ENCODE measurements at places on chromosomes 1 and 21. TPM values are rescaled to one million over a fixed set of nuclear protein-coding genes. Genes with fewer than 3 reads are reported as not detected.
A peak's percentile ranks its signal among the peaks of the same experiment; 100 is the strongest.

DNA sequence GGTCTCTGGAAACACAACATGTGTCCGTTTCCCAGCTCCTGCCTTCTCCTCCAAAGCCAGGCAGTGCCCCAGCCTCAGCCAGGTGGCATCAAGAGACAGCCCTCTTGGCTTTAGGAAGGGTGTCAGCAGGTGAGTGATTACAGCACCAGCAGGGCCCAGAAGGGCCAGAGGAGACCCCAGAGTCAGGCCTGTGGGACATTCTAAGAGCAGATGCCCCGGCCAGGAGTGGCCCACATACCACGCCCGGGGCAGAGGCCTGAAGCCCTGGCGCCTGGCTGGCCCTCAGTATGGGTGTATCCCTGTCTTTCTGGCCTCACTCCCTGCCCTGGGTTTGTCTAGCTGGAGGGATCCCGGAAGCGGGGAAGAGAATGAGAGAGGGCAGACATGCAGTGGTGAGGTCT lies 109.2 kb downstream of the CASZ1 start:
- peaks cover 37% of the 10 kb centered on the region for H3K4me1 ChIP-seq
- H3K4me3 ChIP-seq = no peak overlapping the region
- peak overlapping the region; percentile 48 for H3K27ac ChIP-seq
- H3K27me3 ChIP-seq = no peaks in the 10 kb centered on the region
- no peak for DNase-seq

- no peaks in the 10 kb centered on the region for H3K4me1 ChIP-seq
- no peaks in the 10 kb centered on the region for H3K27me3 ChIP-seq
- no peak for DNase-seq
These were observed 89.4 kb downstream of the SDCCAG8 start for GRCh38 chr1:243345205-243345604.

The SELENBP1 gene
- 5.9 TPM for total RNA-seq

GRCh38 chr1:83508485-83509151 lies 490.3 kb downstream of the TTLL7 start:
- no peak overlapping the region for H3K4me3 ChIP-seq
- H3K36me3 ChIP-seq = no peaks in the 10 kb centered on the region
- H3K4me1 ChIP-seq = no peaks in the 10 kb centered on the region
- no peak overlapping the region for H3K27ac ChIP-seq
- no peaks in the 10 kb centered on the region for H3K27me3 ChIP-seq

DNA sequence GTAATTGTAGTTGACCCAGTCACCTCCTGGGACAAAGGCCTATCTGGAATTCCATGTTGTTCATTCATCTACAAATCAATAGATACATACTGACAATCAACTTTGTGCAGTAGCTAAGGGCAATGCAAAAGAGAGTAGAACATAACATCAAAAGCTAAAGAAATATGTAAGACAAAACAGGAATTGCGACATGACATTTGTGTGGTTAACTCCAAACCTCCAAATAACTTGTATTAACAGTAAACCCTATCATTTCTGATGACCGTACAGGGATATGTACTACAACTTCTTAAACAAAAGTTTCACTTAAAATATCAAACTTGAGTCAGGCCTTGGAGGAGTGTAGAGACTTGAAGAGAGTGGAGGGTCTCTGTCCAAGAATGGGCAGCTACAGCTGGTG lies 317.6 kb downstream of the SPATA17 start:
- no peaks in the 10 kb centered on the region for H3K27me3 ChIP-seq
- H3K4me1 ChIP-seq = no peaks in the 10 kb centered on the region
- H3K27ac ChIP-seq = no peak overlapping the region
- no peak overlapping the region for H3K4me3 ChIP-seq
- DNase-seq = no peak
- H3K36me3 ChIP-seq = no peaks in the 10 kb centered on the region

- H3K27ac ChIP-seq = no peak overlapping the region
- H3K36me3 ChIP-seq = no peaks in the 10 kb centered on the region
- H3K4me3 ChIP-seq = no peak overlapping the region
- no peaks in the 10 kb centered on the region for H3K4me1 ChIP-seq
These were observed 122.3 kb upstream of the ADAR start for GRCh38 chr1:154730259-154730658.

- no peaks in the 10 kb centered on the region for H3K36me3 ChIP-seq
- H3K4me1 ChIP-seq = no peaks in the 10 kb centered on the region
- H3K27me3 ChIP-seq = 0 out of 2 replicates have a peak, but pooled peaks cover 2% of the 10 kb centered on the region
- no peak overlapping the region for H3K4me3 ChIP-seq
These were observed 35.2 kb upstream of the RCSD1 start for GRCh38 chr1:167594822-167595221.

- H3K27ac ChIP-seq = no peak overlapping the region
- H3K36me3 ChIP-seq = no peaks in the 10 kb centered on the region
- DNase-seq = no peak
- H3K27me3 ChIP-seq = no peaks in the 10 kb centered on the region
- H3K4me1 ChIP-seq = no peaks in the 10 kb centered on the region
These were observed 104.1 kb downstream of the SIK1 start for GRCh38 chr21:43322805-43323204.

DNA sequence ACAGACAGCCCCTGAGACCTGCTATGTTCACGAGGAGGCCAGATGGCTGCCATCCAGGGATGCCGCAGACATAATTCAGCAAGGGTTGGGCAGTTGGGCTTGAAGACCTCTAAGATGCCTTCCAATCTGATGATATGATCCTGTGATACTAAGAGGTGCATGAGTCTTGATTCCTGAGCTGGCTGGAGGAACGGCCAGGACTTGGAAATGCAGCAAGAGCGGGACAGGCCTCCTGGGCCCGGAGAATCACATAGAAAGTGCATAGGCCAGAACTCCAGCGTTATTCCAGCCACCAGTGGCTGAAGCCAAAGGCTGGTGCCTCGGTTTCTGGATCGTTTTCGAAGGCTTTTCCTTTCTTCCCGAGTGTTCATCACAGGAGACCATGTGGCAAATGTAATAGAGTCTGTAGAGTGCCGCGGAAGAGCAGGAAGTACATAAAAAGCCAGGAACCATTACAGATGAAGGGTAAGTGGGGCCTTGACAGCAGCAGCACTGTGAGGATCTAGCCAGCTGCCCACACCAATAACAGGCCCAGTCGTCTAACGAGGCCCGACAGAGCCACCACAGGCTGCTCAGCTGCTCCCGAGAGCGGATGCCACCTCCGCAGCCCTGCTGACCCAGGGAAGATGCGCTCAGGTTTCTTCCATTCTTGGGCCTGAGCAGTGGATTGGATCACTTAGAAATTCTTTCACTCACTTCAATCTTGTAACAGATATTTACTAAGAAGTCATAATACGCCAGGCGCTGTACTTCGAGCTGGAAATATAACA lies 14.0 kb upstream of the LHX4 start:
- H3K36me3 ChIP-seq = no peaks in the 10 kb centered on the region
- DNase-seq = no peak
- H3K4me1 ChIP-seq = no peaks in the 10 kb centered on the region

- DNase-seq = no peak
- H3K4me3 ChIP-seq = no peak overlapping the region
- no peaks in the 10 kb centered on the region for H3K36me3 ChIP-seq
- no peaks in the 10 kb centered on the region for H3K4me1 ChIP-seq
These were observed 300.7 kb upstream of the SPAG17 start for GRCh38 chr1:118485757-118486156.

DNA sequence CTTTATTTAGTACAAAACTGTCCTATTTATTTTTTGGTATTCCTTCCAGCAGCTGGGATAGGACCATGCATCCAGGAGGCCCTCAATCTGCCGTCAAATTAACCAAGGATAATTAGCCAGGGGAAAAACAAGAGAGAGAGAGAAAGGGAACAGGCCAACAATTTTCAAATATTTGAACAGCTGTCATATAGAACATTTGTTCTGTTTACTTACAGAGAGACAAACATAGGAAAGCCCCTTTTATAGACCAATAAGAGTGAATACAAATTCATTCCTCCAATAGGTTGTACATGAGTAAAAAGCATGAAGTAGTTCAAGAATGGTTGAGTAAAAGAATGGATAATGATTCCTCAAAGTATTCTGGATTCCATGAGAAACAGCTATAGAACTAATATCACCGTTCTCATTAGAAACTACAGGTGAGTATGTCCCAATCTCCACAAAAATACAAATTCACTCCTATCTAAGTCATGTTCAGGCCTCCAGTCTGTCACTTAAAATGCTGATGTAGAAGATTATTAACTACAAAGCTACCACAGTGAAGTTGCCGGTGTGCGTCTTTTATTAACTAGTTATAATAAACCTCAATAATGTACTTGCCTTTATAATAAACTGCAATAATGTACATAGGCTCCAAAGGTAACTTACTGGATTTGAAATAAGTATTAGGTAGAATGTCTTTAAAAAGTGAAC lies 64.8 kb upstream of the GNG4 start:
- no peak for DNase-seq
- H3K4me3 ChIP-seq = no peak overlapping the region
- no peak overlapping the region for H3K27ac ChIP-seq
- H3K36me3 ChIP-seq = peaks cover 33% of the 10 kb centered on the region
- H3K27me3 ChIP-seq = no peaks in the 10 kb centered on the region
- H3K4me1 ChIP-seq = 0 out of 2 replicates have a peak, but pooled peaks cover 3% of the 10 kb centered on the region

DNA sequence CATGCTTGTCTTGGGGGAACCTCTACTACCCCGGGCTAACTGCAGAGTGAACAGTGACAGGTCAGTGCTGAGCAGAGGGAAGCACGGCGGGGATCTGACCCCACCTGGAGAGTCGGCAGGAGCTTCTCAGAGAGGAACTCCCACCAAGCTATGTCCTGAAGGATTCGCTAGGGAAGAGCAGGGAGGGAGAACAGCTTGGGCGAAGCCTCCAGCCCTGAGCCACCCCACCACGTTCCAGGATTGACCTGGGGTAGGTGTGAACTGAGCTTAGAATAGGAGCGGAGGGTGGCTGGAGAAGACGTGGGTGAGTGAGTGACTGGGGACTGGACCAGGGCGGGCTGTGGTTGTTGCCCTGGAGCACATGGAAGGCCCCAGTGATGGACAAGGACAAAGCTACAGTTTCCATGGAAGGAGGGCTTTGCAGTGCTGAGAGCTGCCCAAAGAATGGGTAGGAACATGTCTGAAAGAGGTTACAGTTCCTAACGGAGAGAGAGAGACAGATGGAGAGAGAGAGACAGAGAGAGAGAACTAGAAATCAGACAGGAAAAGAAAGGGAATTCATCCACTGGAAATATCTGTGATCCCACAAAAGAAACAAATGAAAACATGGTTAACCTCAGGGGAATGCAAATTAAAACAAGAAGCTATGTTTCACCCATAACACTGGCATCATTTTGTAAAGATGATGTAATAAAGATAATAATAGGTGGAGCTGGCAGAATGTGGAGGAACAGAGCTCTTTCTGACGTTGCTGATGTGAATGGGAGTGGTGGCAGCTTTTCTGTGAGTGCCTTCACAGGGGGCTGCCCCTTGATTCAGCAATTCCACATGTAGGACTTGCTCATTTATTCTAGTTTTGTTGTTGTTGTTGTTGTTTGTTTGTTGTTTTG lies 17.2 kb downstream of the BSND start:
- no peak for DNase-seq
- H3K27me3 ChIP-seq = no peaks in the 10 kb centered on the region
- H3K4me1 ChIP-seq = no peaks in the 10 kb centered on the region

DNA sequence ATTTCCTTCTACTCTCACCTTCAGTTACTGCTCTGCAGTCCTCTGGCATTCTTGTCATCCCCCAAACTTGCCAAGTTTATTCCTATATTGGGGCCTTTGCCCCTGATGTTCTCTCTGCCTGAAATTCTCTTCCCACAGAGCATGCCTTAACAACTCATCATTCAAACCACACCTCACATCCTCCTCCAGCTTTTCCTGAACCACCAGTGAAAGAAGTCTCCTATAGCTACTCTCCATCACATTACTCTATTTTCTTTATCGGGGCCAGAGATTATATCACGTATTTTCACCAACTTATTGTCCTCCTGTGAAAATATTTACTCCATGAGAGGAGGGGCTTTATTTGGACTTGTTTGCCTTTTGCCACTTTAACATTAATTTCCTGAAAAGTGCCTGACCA lies 32.1 kb downstream of the EXTL2 start:
- H3K27me3 ChIP-seq = no peaks in the 10 kb centered on the region
- H3K4me3 ChIP-seq = no peak overlapping the region
- no peak overlapping the region for H3K27ac ChIP-seq
- DNase-seq = no peak
- no peaks in the 10 kb centered on the region for H3K4me1 ChIP-seq

GRCh38 chr1:118861216-118861615 lies 126.9 kb downstream of the TBX15 start:
- no peaks in the 10 kb centered on the region for H3K27me3 ChIP-seq
- no peak for DNase-seq
- H3K36me3 ChIP-seq = no peaks in the 10 kb centered on the region

The NECTIN4 gene
- total RNA-seq = not detected

The C1orf87 gene
- not detected for total RNA-seq

GRCh38 chr1:56968878-56969495 lies 3.2 kb upstream of the C8B start:
- no peaks in the 10 kb centered on the region for H3K36me3 ChIP-seq
- H3K27me3 ChIP-seq = peaks cover 2% of the 10 kb centered on the region
- no peak for DNase-seq
- H3K27ac ChIP-seq = no peak overlapping the region

GRCh38 chr1:184406479-184406878 lies 19.6 kb downstream of the C1orf21 start:
- H3K4me1 ChIP-seq = no peaks in the 10 kb centered on the region
- H3K36me3 ChIP-seq = no peaks in the 10 kb centered on the region
- DNase-seq = no peak
- H3K4me3 ChIP-seq = no peak overlapping the region
- H3K27ac ChIP-seq = no peak overlapping the region
- no peaks in the 10 kb centered on the region for H3K27me3 ChIP-seq

DNA sequence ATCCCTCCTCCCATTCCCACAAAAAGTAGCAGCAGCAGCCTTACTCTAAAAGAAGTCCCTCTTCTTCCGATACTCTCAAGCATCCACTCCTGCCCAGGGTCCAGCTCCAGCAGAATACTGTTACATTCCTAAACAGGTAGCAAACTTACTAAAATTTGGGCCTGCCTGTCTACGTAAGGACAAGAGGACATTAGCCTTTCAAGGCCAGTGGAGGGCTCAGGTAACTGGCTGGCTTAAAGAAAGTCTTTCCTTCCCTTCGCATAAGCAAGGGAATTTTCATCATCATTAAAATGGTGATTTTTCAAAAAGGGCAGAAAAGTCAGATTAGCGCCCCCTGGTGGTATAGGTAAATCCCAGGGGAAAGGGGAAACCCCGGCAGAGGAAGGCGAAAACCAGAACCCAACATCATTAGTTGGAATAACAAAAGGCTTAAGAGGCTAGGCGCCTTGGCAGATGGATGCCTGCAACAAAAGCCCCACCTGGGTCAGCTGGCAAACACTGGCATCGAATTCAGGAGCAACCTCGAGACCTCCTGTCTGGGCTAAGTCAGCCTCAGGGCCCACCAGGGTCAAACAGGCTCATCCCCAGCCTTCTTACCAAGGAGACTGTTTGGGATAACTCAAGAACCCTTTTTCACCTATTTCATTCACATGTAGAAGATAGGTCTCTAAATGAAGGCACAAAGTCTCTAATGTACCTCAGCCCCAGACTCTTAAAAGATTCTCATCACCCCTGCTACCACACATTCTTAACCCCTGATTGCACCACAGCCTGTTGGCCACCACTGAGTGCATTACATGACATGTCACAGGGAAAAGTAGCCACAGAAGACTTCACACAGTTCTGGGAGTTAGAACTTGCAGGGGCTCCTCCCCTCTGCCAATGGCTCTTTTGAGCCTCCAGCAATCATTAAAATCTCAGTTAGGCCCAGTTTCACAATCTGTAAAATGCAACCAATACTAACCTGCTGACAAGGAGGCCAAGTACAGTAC lies 36.7 kb downstream of the ERI3 start:
- DNase-seq = no peak
- no peak overlapping the region for H3K4me3 ChIP-seq
